ENCODE measurements at places on chromosomes 5 and 9.
A peak's percentile ranks its signal among the peaks of the same experiment; 100 is the strongest.

- DNase-seq = no peak
These were observed 116.7 kb upstream of the ZNF366 start for GRCh38 chr5:72623936-72624335.

GRCh38 chr9:13929013-13929412, 384.9 kb downstream of the NFIB start:
- DNase-seq = no peak

DNA sequence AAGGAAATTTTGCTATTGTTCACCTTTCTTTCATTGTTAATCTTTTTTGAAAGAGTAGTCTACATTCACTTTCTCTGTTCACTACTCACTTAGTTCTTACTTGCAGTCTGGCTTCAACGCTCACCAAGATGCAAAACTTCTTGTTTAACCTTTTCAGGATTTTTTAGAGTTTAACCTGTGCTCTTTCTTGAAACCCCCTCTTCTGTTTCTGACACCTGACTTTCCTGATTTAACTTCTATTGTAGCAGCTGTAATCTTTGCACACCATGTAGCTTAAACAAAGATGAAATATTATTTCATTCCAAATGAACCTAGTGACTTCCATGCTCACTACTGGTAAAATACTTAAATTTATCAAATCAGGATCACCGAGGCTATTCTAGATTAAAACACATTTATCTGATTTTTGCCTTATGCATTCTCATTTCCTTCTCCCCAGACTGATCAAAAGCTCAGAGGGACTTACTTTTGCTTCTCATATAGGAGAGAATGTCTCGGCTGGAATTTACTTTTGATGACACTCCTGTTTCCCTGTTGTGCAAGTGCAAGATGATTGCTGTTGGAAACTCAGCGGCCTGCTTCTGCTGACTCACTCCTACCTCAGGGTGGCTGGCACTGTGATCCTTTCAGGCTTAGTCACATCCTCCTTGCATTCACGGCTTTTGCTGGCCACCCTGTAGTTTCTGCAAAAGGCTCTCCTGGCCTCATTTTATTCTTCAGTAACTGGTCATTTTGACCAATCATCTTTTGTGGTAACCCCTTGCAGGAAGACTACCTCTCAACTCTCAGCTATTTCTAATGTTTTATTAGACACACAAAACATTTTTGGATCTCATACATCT, 109.3 kb upstream of the IFNE start:
- no peak for DNase-seq

DNA sequence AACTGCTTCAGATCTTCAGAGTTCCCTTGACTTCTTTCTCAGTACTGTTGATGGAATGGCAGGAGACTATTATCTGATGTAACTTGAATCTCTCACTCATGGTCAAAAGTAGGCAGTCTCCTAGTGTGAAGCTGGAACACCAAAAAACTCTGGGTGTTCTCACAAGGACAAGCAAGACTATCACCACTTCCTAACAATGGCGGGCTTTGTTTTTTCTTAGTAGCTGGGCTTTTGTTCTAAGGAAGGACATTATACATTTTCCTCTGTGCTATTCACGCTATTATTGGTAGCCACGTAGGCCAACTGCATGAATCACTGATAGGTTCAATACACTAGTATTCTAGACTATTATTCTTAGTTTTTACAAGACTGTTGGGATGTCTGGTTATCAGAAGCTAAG, 67.7 kb upstream of the ATG10 start:
- DNase-seq = no peak

- DNase-seq = no peak
These were observed 18.4 kb upstream of the FBP2 start for GRCh38 chr9:94612071-94612470.

DNA sequence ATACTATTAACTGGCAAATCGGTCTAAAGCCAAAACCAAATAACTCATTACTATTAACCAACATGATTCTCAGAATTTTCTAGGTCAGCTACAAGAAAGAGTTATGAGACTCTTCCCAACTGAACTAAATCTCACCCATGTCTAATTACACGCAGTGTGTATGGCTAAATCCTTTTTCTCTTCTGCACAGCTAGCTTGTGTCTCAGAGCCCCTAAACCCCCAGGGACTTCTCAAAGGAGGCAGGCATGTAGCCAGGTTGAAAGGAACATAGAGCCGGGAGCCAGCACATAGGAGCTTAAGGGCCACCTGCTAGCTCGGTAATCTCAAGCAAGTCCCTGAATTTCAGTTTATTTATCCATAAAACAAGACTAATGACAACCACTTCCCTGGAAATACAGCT, 2.2 kb upstream of the GZMK start:
- DNase-seq = no peak

GRCh38 chr5:77255617-77256016, 45.1 kb downstream of the PDE8B start:
- DNase-seq = no peak

DNA sequence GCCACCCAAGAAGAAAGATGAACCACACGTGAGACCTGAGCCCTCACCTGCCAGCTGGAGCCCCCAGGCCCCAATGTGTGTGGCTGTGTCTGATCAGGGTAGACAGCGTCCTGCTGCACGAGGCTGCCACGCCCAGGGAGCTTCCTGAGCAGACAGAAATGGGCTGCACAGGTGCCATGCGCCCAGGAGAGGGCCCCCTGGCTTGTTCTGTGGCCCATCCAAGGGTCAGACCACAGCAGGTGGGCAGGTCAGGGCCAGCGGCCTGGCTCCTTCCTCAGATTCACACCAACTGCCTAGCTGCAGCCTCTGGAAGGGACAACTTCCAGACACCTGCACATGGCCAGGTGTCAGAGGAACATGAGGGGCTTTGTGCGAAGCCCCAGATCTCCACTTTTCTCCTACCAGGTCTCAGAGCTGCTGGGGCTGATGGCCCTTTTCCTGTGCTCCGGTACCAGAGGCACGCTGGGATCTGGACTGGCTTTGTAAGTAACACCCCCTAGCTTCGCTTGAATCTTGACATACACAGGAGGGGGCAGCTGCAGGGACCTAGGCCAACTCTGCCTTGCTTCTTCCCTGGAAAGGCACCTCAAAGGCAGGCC, 10.8 kb downstream of the SARDH start:
- DNase-seq = no peak

DNA sequence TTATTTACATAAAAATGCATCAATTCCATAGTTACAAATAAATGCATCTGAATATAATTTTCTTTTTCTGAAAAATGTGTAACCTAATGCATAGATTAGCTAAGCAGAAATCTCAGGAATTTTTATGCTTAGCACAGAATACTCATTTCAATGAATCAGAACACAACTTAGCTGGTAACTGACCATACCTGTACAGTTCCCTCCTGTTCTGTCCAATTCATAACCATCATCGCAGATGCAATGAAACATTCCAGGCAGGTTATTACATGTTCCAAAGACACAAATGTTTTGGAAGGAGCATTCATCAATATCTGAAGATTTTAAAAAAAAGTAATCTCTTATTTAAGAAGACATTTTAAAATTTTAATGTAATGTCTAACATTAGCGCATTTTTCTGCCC, 219.4 kb downstream of the FBN2 start:
- DNase-seq = no peak

- no peak for DNase-seq
These were observed 187.3 kb downstream of the FBN2 start for GRCh38 chr5:128350705-128351104.

DNA sequence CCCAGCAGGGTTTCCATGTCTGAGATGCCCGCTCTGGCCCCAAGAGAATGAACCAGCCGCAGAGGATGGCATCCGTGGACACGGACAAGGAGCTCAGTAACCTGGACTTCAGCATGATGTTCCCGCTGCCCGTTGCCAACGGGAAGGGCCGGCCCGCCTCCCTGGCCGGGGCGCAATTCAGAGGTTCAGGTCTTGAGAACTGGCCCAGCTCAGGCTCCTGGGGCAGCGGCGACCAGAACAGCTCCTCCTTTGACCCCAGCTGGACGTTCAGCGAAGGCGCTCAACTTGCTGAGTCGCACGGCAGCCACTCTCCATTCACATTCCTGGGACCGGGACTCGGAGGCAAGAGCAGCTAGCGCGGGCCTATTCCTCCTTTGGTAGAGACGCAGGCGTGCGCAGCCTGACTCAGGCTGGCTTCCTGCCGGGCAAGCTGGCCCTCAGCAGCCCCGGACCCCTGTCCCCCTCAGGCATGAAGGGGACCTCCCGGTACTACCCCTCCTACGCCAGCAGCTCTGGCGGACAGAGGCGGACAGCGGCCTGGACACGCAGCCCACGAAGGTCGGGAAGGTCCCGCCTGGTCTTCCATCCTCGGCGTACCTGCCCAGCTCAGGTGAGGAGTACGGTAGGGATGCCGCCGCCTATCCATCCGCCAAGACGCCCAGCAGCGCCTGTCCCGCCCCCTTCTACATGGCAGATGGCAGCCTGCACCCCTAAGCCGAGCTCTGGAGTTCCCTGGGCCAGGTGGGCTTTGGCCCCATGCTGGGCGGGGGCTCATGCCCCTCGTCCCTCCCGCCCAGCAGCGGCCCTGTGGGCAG, 74.4 kb downstream of the INSL6 start:
- no peak for DNase-seq

DNA sequence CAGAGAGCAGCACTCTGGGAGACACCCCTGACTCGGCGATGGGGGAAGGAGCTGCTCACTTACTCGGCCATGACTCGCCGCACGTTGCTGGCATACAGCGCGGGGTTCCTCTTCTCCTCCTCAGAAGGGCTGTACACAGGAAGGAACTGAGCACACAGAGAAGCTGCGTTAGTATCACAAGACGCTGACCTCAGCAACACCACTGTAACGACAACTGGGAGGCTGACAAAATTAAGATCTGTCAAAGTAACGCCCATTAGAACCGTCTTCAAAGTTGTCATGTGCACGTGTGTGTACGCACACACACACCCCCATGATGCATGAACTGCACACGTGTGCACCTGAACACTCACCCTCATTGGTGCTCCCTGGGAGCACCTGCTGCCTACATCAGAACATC, 32.1 kb upstream of the SLC6A3 start:
- DNase-seq = no peak

DNA sequence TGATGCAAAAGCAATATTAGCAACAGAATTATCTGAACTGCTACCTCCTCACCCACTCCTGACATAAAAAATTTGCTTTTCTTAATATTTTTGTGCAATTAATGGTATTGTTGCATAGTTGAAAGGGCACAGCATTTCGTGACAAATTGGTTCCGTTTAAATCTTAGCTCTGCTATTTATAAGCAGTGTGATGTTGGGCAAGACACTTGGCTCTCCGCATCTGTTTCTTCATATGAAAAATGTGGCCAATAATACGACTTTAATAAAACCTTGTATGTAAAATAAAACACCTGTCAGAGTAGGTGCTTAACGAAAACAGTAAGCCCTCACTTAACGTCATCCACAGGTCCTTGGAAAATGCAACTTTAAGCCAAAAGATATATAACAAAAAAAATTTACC, 4.2 kb downstream of the TMEM167A start:
- no peak for DNase-seq

DNA sequence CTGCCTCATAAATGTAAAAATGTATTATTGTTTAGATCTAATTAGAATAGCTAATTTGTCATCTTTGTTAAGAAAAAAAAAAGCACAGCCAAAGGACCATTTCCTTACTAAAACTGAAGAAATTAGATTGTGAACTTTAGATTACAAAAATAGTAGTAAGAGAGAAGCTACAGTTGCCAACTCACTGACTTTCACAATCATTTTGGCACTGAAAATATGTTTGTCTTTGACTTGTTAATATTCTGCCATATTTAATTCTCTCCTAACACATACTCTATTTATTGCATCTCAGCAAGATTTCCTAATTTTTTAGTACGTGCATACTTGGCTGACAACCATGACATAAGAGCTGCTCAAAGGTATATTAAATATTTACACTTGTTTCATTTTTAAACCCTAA, 297.1 kb downstream of the TUSC1 start:
- no peak for DNase-seq

DNA sequence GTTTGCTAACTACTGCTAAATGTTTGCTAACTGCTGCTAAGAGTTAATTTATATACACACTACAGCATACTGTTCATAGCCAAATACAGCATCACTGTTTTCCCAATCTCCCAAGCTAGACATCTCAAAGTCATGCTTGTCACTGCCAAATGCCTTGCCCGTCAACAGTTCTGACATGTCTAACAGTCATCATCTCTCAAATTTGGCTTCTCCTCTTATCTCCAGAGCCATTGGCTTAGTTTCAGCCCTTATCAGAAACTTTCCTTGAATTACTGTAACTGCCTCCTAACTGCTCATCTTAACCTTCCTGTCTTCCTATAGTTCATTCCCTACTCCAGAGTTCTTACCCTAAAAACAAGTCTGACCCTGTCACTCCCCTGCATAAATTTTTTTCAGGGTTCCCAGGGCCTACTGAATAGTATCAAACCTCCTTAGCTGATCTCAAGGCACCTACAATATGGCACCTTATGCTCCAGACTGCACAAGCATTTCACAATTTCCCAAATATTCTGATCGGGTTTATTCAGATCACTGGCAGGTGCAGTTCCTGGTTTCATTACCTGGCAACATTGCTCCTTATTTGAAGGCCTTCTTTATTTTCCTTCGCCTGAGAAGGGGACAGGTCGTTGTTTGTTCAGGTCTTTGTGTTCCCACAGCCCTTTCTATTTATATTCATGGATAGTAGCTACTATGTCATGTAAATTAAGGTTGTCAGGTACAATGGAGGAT, 55.9 kb upstream of the ANKRD55 start:
- peak; percentile 40 for DNase-seq

GRCh38 chr5:65334077-65334476, 147.6 kb downstream of the ADAMTS6 start:
- DNase-seq = no peak

DNA sequence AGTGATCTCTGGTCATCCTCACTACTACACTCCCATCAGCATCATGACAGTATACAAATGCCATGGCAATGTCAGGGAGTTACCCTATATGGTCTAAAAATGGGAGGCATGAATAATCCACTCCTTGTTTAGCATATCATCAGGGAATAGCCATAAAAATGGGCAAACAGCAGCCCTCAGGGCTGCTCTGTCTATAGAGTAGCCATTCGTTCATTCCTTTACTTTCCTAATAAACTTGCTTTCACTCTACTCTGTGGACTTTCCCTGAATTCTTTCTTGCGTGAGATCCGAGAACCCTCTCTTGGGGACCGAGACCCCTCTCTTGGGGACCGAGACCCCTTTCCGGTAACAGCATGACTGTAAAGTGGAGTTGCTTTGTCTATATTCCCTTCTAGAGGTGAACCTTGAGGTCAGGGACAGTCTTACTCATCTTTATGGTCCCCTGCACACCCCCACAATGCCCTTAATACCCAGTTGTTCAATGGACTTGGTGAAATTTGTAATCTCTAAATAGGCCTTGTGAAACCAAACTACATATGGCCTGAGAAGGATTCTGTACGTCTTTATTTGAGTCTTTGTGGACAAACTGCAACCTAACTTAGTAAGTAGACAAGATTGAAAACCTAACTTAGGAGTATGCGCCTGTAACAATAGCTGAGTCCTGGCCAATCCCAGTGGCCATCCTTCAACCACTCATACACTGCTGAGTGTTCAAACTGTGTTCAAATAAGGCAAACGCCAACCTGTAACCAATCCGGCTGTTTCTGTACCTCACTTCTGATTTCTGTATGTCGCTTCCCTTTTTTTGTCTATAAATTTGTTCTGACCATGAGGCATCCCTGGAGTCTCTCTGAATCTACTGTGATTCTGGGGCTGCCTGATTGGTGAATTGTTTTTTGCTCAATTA, 32.3 kb upstream of the UBTD2 start:
- DNase-seq = no peak

Data from hematopoietic multipotent progenitor cell treated with erythropoietin and hydrocortisone succinate and interleukin-3 and kit ligand, for 17 days (in vitro differentiated cells).